ENCODE measurements at places on chromosomes 5 and 9.

- peak; percentile 38 for DNase-seq
Measured at GRCh38 chr9:91884696-91885687, 65.0 kb downstream of the ROR2 start.

- no peak for DNase-seq
Measured at GRCh38 chr5:137034764-137035479, 464.2 kb downstream of the SPOCK1 start.

DNA sequence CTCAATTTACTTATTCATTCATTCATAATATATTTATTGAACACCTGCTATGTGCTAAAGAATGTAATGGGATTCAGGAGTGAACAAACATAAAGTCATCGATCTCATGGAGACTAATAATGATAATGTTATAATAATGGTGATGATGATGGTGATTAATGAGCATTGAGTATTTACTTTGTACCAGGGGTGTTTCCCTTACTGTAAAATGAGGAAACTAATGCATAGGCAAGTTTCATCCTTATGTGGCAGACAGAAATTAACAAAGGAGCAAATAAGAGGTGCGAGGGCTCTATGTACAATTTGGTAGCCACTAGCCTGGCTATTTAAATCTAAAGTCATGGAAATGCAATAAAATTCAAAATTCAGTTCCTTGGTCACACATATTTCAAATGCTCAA, 11.1 kb upstream of the LCP2 start:
- no peak for DNase-seq

DNA sequence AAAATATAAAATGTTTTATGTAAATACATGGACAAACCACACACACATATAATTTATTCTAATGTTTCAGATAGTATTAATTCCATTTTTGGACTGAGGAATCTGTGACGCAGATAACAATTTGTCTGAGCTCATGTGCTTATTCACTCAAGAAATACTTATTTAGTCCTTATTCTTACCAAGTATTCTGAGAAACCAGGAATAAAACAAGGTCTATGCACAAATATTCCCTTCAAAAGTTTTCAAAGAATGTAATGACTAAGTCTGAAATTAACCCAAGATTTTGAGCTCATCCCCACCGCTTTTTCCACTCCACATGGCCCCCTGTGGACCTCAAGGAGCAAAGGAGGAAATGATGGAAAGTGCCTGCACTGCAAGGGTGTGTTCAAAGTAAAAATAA, 1022.3 kb downstream of the EFNA5 start:
- DNase-seq: no peak

DNA sequence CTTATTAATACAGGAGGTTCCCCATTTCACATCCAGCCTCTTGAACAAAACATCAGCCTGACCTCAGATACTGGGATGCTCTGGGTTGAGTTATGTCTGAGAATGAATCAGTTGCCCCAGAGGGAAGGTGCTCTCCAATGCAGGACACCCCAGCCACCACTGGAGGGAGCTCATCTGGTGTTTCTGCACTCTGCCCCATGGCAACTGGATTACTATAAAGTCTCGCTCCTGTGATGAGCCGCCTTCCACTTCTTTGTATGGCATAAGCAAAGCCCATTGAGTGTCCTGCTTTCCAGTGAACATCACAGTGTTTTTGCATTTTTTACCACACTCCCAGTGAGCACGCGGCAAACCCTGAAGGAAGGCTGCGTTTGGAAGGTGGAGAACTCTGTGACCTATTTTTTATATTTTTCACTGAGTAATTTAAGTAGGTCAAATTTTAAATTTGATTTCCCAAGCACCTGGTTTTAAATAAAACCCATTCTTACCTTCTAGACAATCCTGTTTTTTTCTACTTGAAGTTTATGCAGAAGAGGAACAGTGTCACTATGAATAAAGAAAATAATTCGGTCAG, 176.9 kb upstream of the WWC1 start:
- DNase-seq: peak; percentile 57

- DNase-seq: no peak
Measured at GRCh38 chr9:14277761-14278160, 36.2 kb downstream of the NFIB start.

GRCh38 chr9:125548141-125548540, 158.9 kb downstream of the MAPKAP1 start:
- DNase-seq: no peak

DNA sequence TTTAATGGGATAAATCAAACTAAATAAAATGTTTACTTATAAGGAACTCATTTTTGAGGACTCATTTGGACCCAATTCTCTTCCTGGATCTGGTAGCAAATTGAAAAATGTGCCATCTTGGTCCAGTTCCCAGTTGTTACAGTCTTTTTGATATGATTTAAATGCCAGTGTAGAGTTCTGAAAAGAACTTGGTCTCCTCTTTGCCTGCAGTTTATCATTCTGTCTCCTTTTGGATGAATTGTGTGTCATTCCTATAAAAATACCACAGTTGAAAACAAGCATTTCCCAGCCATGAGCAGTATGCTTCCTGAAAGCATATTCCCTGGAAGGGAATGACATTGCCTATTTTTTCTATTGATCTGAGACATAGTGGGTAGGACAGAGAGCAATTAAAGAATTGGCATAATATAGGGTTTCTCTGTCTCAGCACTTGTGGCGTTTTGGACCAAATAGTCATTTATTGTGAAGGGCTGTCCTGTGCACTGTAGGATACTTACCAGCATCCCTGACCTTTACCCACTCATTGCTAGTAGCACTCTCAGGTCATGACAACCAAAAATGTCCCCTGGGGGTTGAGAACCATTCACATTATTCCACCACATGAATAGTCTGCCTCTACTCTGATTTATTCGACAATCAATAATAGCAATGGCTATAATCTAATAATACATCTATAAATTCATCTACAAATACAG, 181.8 kb downstream of the NXNL2 start:
- no peak for DNase-seq

DNA sequence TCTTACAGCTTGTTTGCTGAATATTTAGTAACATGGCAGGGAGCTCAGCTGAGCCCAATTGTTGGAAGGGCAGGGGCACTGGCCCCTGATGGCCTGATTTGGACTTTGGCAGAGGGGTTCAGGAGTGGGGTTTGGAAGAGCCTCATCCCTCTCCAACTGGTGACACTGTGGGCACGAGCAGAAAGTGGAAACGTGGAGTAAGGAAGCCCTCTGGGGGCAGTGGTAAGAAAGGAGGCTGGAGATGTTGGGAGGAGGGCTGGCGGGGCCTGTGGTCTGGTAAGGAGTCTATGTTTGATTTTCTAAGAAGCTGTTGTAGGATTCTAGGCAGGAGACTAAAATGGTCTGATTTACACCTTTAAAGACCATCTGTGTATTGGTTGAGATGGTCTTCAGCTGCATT, 208.9 kb downstream of the HSPA4 start:
- DNase-seq: no peak

DNA sequence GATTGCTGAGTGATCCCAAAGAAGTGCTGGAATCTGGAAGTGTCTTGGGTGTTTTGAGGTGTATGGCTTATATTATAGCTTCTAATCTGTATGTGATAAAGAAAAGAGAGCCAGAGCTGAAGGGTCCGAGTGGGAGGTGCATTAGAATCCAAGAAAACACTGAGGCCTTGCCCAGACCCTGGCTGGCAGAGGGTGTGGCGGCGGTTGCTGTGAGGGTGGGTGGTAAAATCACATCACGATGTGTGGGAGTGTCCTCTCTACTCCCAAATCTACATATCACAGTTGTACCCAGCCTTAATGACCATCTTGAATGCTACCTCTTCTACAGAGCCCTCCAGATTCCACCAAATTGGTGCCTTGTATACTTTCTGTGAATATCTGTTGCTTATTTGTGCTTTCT, 28.9 kb downstream of the ACTBL2 start:
- no peak for DNase-seq

- no peak for DNase-seq
Measured at GRCh38 chr5:69491838-69492390, 676 bp upstream of the OCLN start.

DNA sequence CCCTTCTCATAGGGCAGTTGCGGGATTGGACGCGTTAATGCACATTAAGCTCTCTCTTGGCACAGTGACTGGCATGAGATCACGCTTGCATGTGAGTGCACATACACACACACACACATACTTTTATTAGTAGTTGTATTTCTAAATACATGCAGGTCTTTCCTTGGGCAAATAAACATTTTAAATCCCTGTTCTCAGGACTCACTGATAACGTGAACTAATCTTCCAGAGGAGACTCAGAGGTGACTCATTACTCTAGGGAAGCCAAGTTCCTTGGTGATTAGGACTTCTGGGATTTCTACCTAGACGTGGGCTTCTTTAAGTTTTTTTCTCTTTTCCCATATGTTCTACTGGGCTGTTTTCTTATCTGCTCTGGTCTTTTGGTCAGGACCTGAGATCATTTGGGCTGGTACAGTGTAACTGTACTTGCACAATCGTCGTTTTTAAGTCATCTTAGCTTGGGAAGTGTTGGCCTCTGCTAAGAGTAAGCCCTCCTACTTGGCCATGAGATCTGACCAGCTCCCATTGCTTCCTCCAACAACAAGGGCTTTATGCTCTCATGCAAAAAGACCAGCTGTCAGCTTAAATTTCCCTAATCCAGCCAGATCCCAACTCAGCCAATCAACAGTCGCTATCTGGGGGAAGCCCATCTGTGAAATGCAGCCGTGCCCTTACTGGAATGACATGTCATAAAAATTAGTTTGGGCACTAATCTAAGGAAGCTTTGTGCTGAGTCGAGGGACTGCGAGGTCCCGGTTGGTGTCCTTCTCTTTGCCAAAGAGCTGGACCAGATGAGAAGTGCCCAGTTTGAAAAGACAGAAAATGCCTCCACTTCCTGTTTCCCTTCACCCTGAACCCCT, 176.4 kb upstream of the ANKRD55 start:
- DNase-seq: peak; percentile 82

DNA sequence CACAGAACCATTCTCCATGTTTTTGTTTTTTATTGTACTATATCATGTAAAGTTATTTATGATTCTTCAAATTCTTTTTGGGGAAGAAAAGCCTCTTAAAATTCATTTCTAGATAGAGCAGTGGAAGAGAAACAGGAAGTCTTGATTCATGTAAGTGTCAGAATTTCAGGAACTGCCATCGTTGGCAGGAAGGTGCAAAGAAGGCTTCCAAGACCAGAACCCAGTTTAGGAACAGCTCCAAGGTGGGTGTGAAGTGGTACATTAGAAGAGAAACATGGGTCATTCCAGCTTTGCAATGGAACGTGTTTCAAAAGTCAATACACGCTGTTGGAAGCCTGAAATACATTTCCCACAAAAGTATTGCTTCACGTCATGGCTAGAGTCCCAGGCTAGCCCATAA, 14.8 kb downstream of the SAXO1 start:
- DNase-seq: no peak

GRCh38 chr5:180214870-180215770, 6.1 kb upstream of the RASGEF1C start:
- DNase-seq: no peak

DNA sequence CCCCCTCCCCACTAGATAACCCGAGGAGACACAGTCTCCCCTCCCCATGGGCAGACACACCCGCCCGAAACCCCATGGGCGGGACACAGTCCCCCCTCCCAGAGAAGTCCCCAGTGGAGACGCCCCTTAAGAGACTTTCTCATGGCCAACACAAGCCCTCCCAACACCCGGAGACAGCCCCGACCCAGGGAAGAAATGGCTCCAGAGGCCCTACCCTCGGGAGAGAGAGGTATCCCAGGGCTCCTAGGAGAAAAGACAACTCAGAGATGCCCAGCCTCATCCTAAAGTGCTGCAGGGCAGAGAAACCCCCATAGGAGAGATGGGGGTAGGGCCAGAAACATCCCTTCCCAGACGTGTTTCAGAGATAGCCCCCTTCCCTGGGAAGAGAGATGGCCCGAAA, 27.4 kb downstream of the PCDH1 start:
- DNase-seq: no peak

DNA sequence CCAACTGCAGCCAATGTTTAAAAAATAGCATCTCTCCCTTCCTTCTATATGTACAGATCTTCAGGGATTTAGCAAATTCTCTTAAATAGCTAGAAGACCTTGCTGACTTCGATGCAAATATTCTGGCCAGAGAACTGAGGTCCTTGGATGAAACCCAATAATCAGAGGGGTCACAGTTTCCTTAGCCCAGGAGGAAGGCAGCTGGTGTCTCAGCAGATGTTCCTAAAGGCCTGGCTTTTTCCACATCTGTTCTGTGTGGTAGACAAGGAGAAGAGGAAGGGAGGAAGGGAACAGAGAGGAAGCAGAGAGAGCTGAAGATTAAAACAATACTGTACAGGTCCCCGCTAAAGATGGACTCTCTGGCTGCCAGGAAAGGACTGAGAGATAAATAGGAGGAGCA, 33.1 kb downstream of the BOD1 start:
- no peak for DNase-seq

DNA sequence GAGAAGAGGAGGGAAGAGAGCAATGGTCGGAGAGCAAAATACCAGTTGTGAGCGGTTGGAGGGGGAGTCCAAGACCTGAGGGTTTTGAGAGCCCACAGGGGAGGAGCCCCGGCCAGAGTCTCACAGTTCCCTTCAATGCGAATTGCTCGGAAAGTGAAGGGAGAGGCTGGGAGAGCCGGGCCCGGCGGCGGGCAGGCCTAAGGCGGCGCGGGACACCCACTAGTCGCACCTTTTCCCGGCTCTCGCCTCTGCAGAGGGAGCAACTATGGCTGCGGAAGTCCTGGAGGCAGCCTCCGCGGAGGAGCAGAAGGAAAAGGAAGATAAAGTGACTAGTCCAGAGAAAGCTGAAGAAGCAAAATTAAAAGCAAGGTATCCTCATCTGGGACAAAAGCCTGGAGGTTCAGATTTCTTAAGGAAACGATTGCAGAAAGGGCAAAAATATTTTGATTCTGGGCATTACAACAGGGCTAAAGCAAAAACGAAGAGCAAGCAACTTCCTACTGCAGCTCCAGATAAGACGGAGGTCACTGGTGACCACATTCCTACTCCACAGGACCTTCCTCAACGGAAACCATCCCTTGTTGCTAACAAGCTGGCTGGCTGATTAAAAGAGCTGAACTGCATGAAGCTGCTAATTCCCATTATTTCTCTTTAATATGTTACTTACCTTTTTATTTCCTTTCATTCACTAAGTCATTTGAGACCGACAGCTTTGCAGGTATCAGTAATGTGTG, 6.5 kb upstream of the BTNL3 start:
- no peak for DNase-seq

DNA sequence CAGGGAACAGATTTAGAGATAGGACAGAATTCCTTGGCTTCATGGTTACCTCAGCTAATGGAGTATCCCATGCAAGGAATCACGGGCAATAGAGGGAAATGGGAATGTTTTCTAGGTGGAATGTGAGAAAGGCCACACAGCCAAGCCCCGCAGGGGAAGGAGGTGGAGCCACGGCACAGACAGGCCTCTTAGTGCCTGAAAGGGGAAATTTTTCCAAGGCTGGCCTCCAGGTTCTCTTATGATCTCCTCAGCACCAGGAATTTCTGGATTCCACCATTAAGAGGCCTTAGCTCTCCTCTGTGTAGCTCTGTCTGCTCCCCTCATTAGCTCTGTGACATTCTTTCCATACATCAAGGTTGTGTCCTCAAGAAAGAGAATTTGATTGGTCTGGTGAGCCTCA, 124.7 kb downstream of the GALNT10 start:
- no peak for DNase-seq

Data from fibroblast of mammary gland (primary cell).